Dorsolateral prefrontal cortex (tissue), 122 donors: ENCODE measurements at places on chromosomes 3 and 15.

DNA sequence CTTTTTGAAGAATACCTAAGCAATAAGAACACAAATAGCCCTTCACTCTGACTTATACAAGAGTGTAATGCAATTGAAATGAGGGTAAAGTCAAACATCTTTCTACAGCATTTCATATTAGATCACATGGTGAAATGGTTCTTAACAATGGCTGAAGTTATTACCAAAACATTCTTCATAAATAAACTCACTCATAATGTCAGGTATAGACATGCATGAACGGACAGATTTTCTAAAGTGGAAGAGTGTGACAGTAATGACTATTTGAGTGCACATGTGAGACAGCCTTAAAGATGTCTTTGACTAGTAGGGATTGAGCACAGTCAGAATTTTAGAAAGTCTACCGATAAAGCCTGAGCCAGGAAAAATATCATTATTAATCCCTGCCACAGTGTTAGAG, 471.0 kb downstream of the ZPLD1 start:
- no peak for DNase-seq

- DNase-seq = no peak
Observed at GRCh38 chr3:184570489-184570888, 8.9 kb downstream of the EPHB3 start.

DNA sequence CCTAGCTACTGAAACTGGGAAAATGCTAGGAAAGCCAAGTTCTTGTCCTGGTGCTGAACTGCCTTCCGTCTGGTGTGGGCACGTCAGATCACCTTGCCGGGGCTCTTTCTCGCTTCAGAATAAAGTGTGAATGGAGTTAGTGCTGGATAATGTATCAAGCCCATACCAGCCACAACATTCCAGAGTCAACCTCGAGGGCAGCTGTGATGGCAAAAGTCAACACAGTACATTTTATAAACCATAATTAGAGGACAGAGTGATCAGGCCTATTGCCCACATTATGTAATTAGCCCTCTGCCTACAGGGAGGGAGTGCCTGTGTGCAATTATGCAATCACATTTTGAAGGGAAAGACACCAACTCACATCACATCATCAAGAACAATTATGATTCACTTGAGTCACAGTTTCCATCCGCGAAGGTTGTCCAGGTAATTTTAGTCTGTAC, 165.2 kb downstream of the RORA start:
- DNase-seq = no peak

GRCh38 chr3:186025161-186025560, 83.7 kb downstream of the ETV5 start:
- DNase-seq = no peak

DNA sequence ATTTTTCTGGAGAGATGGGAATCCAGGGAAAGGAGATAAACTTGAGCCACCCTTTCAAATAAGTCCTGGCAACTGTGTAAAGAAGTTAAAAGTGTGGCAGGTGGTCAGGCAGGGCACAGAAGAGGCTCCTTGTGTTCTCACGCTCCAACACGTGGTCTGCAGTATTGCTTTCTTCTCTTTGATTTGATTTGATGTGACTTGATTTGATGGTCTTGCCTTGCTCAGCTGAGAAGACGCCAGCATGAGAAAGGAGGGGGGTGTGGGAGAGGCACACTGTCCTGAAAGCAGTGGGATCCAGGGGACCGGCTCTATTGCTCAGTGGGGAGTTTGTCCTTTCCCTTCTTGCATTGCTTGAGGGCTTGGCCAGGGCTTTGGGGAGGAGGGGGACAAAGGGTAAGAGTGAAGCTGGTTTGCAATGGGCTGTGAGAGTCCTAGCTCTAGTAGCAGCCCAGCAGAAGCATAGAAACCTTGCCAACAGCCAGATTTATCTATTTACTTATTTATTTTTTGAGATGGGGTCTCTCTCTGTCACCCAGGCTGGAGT, 25.7 kb upstream of the NEO1 start:
- no peak for DNase-seq

DNA sequence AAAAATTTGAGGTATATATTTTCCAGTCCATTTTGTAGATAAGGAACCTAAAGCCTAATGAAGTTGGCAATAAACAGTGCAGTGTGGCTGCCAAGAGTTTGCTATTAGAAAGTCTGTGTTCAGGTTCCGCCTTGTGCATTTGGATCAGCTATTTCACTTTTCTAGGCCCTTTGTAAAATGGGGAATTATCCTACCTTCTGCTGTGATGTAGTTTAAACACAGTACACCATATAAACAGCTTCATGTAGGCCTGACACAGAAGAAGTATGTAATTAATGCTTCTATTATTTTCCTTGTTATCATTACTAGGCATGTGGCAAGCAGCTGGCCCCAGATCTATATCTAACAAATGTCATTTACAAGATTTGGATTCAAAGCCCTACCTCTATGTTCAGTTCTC, 456.3 kb downstream of the GABRG3 start:
- no peak for DNase-seq

- no peak for DNase-seq
Observed at GRCh38 chr3:39118931-39119660, 11.6 kb downstream of the TTC21A start.

DNA sequence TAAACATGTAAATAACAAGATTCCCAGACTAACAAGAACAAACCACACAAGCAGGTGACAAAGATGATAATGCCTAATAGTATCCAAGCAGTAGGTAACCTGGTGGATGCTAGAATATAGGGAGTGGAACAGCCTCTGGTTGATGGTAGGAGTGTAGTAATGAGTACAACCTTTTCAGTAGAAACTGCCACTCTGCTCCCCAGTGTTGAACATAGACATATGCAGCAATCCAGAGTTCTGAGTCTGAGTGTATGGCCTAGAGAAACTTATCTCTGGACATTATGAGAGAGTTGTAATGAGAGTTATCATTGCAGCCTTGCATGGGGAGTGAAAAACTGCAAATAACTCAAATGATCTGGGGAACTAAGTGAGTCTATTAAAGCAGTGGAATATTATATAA, 76.1 kb upstream of the ACAD9 start:
- DNase-seq = no peak

DNA sequence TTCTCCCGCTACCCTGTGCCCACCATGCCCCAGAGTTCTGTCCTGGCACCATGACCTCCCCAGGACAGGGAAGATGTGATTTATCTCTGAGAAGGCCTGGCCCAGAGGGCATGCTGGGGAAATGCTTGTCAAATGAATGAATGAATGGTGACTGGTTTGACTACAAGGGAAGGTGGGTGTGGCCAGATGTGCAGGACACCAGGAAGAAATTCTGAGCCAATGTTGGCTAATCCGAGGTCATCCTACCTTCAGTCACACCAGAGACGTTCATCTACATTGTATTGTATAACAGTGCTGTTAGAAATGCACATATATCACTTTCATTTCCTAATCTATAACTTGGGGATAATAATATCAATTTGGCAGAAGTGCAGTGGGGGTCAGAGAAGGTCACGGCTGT, 138.4 kb downstream of the FAM43A start:
- DNase-seq = no peak

- DNase-seq = no peak
Observed at GRCh38 chr3:189305412-189305811, 133.6 kb downstream of the TPRG1 start.

- no peak for DNase-seq
Observed at GRCh38 chr3:151351219-151351618, 21.9 kb upstream of the P2RY13 start.

- no peak for DNase-seq
Observed at GRCh38 chr3:78951342-78951945, 816.4 kb downstream of the ROBO1 start.

GRCh38 chr15:40590667-40591050, 3.4 kb upstream of the KNL1 start:
- no peak for DNase-seq

DNA sequence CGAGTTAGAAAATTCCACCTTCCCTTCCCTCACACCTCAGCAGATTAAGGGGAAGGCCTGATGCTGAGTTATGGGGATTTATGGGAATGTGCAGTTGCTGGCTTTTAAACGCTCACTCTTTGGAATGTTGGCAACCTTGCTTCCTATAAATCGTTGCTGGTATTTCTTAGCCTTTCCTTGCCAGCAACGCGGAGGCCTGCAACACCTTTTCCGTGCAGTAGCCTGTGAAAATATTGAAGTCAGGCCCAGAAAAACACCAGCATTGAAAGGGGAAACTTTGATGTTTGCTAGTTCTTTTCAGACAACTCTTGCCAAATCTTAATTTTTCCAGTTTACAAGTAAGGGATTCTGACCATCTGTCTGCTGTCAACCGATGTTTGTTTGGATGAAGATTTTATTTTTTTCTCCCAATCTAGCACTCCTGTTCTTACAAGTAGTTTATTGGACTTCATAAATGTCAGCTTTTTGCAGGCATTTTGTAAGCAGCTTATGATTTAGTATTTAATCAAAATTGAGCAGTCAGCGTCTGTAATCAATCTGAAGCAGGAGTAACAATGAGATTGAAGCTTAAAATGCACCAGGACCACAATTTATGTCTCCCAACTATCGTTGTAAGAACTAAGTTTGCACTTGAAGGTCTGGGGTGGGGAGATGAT, 251.0 kb downstream of the RPLP1 start:
- no peak for DNase-seq

DNA sequence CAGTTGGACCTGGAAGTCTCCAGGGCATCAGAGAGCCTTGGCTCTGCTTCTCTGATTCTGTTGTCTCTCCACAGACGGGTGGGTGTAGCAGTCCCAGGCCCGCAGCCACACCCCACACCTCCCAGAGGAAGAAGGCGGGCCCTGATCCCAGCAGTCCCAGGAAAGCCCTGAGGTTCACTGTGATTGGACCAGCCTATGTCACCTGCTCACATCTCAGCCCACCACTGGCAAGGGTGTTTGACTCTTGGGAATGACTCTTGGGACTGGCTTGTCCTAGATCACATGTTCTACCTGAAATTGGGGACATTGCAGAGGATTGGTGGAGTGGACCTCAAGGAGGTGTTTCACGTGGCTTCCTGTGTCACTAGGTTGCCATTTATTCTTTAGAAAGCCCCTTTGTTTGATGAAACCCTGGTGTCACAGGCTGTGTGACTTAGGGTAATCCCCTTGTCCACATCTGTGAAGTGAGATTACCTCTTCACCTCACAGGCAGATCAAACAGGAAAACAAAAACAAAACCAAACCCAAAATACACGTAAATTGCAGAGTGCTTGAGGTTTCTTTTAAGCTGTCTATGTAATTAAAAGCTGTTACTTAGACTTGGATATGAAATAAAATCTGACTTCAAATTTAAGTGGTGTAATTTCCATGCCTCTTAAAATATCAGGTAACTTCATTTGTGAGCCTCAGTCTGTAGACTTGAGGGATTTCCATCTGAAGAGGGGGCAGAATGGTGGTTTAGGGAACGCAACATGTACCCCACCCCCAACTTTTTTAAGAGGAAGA, 26.7 kb downstream of the FLNB start:
- no peak for DNase-seq

- no peak for DNase-seq
Observed at GRCh38 chr3:143081844-143082778, 37.5 kb upstream of the CHST2 start.

GRCh38 chr3:182276512-182276911, 516.8 kb upstream of the ATP11B start:
- DNase-seq = no peak

- no peak for DNase-seq
Observed at GRCh38 chr3:53229171-53229570, 26.7 kb downstream of the TKT start.

DNA sequence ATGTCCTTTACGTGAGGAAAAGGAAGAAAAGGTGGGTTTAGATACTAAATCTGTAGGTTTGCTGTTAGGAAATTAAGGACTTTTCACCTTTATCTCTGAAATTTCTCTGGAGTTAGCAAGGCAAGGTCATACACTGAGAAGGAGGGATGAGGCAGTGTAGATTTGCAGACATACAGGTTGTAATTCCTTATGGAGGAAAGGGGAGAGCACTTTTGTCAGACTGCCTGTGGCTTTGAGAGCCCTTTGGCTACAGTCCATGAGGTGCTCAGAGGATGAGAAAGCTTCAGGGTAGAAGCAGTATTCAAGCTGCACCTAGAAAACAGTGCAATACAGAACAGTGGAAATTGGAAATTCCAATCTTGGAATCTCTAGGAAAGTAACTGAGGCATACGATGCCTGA, 8.3 kb downstream of the RPL14 start:
- no peak for DNase-seq

DNA sequence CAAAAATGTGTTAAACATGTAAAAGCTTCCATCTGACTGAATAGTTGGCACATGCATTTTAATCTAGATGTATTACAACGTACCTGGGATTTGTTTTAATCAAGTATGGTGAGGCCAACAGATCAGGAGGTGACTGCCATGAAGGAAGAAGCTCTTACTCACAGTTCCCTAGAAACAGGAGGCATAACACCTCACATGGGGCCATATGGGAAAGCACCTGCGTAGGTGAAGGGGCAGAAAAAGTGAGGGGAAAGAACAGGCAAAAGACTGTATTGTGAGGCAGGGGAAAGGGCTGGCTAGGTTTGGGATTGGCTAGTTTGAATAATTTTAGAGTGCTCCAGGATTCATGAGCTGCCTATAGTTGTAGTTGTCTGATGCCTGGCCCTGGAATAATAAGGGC, 9.6 kb downstream of the SQOR start:
- no peak for DNase-seq

GRCh38 chr3:24320601-24321000, 174.0 kb downstream of the THRB start:
- no peak for DNase-seq

GRCh38 chr15:41881920-41882688, 11.7 kb downstream of the SPTBN5 start:
- peak; percentile 73 for DNase-seq

DNA sequence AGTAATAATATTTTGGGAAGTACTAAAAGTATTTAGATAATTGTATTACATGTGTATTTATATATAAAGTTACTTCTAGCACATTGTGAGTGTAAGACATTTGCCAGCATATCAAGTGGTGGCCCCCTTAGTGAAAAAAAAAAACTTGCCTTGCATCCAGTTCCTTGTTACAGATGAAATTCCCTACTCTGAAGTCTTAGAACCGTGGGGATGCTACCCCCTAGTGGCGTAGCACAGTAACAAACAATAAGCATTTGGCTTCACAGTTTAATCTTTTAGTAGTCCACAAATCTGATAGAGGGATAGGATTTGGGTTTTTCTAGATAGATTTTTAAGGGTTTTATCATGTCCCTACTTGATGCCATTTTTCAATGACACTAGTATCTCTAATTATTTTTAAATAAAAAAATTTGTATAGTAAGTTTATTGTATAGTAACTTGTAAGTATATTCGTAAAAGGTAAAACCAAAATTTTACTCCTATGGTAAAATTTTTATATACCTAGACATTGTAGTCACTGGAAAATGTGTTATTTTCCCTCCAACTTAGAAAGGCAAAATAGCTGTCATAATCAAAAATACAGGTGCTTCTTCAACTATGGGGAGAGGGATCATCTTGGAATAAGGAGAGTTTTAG, 14.3 kb downstream of the SMC4 start:
- DNase-seq = no peak
